ENCODE measurements at places on chromosomes 2 and 18.
A peak's percentile ranks its signal among the peaks of the same experiment; 100 is the strongest.

GRCh38 chr18:47582093-47582492, 330.6 kb upstream of the SKOR2 start:
- DNase-seq = no peak

- no peak for DNase-seq
Observed at GRCh38 chr2:176669398-176670174, 400.3 kb downstream of the MTX2 start.

DNA sequence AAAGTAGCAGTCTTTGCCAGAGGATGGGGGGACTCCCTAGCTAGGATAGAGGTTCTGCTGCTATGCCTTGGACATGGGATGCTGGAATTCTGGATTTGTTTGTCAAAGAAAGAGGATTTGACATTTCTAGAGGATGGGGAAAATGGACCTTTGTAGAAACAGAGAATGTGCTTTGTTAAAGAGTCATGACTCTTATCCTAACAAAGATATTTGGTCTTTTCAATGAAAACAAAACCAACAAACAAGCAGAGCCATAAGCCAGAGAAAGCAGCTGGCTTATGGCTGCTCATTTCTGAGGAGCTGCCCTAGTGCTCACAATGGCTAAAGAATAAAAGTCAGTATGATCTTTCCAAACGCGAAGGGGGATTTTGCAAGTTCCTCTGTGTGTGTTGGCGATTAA, 40.8 kb upstream of the MAPRE2 start:
- DNase-seq = no peak

- no peak for DNase-seq
Observed at GRCh38 chr2:36489281-36489680, 108.7 kb downstream of the FEZ2 start.

DNA sequence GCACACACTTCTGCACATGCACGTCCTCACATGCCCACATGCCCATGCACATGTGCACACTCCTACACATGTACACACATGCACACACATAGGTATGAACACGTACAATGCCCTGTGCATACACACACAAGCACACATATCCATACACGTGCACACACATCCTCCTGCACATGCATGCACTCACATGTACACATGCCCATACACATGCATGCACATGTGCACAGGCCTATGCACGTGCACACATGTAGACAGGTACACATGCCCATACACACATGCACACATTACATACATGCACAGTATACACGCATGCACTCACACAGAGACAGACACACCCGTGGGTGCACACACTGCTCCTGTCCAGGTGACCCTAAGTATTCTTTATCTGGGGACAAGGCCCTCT, 34.3 kb downstream of the GPC1 start:
- no peak for DNase-seq

DNA sequence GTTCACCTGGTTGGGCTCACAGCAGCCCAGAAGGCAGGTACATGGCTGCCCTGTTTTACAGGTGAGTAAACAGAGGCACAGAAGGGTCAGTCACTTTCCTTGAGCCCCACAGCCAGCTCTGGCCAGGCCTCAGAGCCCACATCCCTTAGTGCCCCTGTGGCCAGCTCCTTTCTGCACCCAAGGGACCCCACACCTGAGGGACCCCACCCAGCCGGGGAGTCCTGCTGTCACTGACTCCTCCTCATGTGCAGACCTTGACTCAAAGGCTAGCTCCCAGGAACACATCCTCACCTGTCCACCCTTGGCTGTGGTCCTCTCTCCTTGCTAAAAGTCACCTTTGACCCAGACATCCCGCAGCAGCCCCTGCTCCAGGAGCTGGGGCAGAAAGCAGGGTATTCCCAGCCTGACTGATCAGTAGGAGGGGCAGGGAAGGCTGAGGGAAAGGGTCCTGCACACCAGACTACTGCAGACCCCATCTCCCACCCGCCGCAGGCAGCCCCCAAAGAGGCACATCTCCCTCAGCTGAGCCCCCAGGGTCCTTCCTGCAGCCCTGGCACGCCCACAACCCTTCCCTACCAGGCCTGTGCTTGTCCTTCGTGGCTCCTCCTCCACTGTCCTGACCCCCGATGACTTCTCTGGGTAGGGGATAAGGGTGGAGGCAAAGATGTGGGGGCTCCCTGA, 9.8 kb upstream of the ARHGEF4 start:
- no peak for DNase-seq

- peak; percentile 82 for DNase-seq
Observed at GRCh38 chr18:55234366-55235093, 275.3 kb upstream of the CCDC68 start.

DNA sequence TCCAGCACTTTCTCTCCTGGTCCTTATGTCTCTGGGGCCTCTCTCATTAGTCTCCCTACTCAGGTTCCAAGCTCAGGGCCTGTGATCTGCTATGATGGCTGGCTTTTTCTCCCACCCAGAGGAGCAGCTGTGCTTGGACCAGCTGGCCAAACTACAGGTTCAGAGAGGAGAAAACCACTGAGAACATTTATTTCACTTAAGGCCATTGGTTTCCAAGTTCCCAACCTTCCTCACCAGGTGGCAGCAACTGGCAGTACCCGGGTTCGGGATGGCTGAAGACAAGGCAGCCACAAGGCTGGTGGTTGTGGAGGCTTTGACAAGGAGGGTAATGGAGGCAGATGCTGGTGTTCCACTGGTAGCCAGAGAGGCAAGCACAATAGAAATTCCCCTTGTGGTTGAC, 29.9 kb upstream of the SELENOI start:
- DNase-seq = no peak

GRCh38 chr2:66581339-66582103, 146.6 kb downstream of the MEIS1 start:
- no peak for DNase-seq

All from NCI-H345 (cell line).